ENCODE measurements at places on chromosomes 2 and 18. TPM values are rescaled to one million over a fixed set of nuclear protein-coding genes. Genes with fewer than 3 reads are reported as not detected.

GRCh38 chr2:26691161-26691560, 1.4 kb upstream of the KCNK3 start:
- no peak overlapping the region for H3K27ac ChIP-seq
- no peak for DNase-seq
- no peaks in the 10 kb centered on the region for H3K36me3 ChIP-seq
- peaks cover 59% of the 10 kb centered on the region for H3K27me3 ChIP-seq
- no peaks in the 10 kb centered on the region for H3K4me1 ChIP-seq

- DNase-seq: no peak
- H3K4me1 ChIP-seq: no peaks in the 10 kb centered on the region
- H3K27me3 ChIP-seq: peaks cover 9% of the 10 kb centered on the region
- no peak overlapping the region for H3K4me3 ChIP-seq
Measured at GRCh38 chr18:35430721-35431373, 53.7 kb upstream of the ZNF396 start.

DNA sequence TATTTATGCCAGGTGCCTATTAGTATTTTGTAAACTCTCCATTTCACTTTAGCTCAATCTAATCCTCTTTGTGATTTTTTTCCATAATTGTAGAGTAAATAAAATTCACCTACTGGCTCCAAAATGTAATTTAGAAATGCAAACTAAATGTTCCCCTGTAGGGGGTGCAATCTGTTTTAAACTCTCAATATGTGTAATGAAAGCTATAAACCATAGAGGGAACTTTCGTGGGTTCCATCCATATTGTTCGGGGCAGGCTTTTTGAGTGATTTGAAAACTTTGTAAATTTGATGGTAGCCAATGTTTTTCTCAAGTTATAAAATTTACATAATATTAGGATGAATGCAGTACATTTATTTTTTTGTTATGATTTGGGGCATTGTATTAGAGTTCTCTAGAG, 49.4 kb downstream of the TSPYL6 start:
- H3K36me3 ChIP-seq: no peaks in the 10 kb centered on the region
- H3K4me3 ChIP-seq: no peak overlapping the region
- no peak overlapping the region for H3K27ac ChIP-seq
- H3K27me3 ChIP-seq: no peaks in the 10 kb centered on the region
- DNase-seq: no peak
- H3K4me1 ChIP-seq: no peaks in the 10 kb centered on the region

DNA sequence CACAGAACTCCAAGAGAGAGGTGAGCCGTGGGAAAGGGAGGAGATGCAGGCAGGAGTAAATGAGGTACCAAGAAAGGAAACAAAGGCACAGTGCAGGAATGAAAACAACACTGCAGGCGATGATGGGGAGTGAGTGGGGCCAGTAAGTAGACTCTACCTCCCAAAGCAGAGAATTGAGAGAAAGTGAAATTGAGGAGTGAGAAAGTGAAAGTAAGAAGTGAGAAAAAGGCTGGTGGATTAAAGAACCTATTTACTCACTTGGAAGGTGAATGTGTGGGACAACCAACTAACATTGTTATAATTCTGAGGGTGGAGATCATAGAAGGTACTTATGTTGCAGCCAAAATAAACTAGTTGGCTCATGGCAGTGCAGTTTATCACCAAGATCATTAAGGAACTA, 193.1 kb upstream of the TMEM200C start:
- H3K4me3 ChIP-seq: no peak overlapping the region
- no peak overlapping the region for H3K27ac ChIP-seq
- no peak for DNase-seq
- H3K36me3 ChIP-seq: no peaks in the 10 kb centered on the region
- no peaks in the 10 kb centered on the region for H3K4me1 ChIP-seq

- peaks cover 6% of the 10 kb centered on the region for H3K4me1 ChIP-seq
- DNase-seq: no peak
- H3K27ac ChIP-seq: no peak within 1 kb of the TSS
- H3K4me3 ChIP-seq: no peak within 1 kb of the TSS
Measured at GRCh38 chr18:21242141-21242779, at the start of gene GREB1L. TSS of gene GREB1L (plus strand) at chr18:21242232. CDS start at chr18:21383519, 141,287 bp downstream.

GRCh38 chr2:234620018-234620417, 123.1 kb upstream of the ARL4C start:
- H3K4me3 ChIP-seq: no peak overlapping the region
- DNase-seq: no peak
- peaks cover 2% of the 10 kb centered on the region for H3K27me3 ChIP-seq
- peaks cover 5% of the 10 kb centered on the region for H3K4me1 ChIP-seq
- no peaks in the 10 kb centered on the region for H3K36me3 ChIP-seq

- no peaks in the 10 kb centered on the region for H3K36me3 ChIP-seq
- H3K4me3 ChIP-seq: no peak overlapping the region
- no peaks in the 10 kb centered on the region for H3K27me3 ChIP-seq
- H3K4me1 ChIP-seq: no peaks in the 10 kb centered on the region
- H3K27ac ChIP-seq: no peak overlapping the region
Measured at GRCh38 chr2:108184419-108184818, 55.3 kb upstream of the SULT1C3 start.

DNA sequence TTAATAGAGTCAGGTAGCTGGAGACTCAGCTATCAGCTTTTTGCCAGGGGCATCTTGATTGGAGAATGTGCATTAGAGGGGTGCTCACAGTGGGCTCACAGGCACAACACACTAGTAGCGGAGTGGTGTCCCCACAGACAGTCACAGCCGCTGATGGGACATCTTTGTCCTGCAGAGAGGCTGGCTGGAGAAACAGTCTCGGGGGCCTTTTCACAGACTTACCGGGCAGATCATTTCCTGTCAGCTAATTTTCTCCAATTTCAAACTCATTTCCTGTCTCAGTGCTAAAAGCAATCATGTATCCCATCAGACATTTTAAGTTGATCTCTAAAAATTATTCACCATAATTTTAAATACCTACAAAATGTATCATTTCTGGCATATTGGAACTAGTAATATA, 562.6 kb downstream of the DCDC2C start:
- H3K4me3 ChIP-seq: no peak overlapping the region
- no peak for DNase-seq
- H3K27ac ChIP-seq: no peak overlapping the region
- H3K27me3 ChIP-seq: no peaks in the 10 kb centered on the region
- no peaks in the 10 kb centered on the region for H3K36me3 ChIP-seq

The MYOM1 gene
- 2.4 TPM for total RNA-seq

The ATP5MC3 gene
- 200 TPM for total RNA-seq

The HAAO gene
- total RNA-seq: 0.28 TPM

The SLC4A3 gene
- not detected for total RNA-seq

The DSG3 gene
- not detected for total RNA-seq

The DAW1 gene
- not detected for total RNA-seq

The KCNK3 gene
- not detected for total RNA-seq

The NEUROD1 gene
- total RNA-seq: not detected

Data from activated CD4-positive, alpha-beta memory T cell treated with anti-CD3 and anti-CD28 coated beads, Interleukin-2, amount 10 ng/mL, durations not matched to agents 7 days and 5 days (primary cell).